Germinal center (tissue), 1 donor: ENCODE measurements at places on chromosomes 6 and 20.

- peak; percentile 74 for DNase-seq
These were observed at the start of gene TCF15 for GRCh38 chr20:610130-611046. TSS of gene TCF15 (minus strand) at chr20:610309. CDS start at chr20:610237, 72 bp downstream.

- no peak for DNase-seq
These were observed 722.2 kb upstream of the CHD6 start for GRCh38 chr20:42340368-42340767.

DNA sequence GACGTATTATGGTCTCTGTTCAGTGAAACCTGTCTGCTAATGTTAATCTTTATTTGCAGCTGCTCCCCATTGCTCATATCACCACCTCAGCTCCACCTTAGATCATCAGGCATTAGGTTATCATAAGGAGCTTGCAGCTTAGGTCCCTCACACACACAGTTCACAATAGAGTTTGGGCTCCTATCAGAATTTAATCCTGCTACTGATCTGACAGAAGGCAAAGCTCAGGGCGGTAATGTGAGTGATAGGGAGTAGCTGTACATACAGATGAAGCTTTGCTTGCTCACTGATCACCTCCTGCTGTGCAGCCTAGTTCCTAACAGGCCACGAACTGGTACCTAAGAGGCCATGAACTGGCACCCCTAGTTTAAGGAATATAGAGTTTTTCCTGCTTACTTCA, 989.7 kb downstream of the EYS start:
- no peak for DNase-seq

DNA sequence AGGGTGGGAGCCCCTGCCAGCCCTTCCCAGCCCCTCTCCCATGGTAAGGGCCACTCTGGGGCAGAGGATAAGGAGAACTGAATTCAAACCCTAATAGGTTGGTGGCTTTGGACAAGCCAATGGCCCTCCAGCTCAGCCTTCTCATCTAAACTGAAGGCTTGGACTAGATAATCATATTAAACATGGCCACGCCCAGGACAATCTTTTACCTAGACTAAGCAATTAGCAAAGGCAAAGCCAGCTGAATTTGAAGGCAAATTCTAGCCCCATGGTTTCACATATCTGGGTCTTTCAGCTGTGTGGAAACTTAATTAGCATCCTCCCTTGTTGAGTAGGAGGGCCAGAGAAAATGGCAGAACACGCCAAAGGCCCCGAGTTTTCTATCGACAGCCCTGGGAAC, 10.7 kb downstream of the SLC22A23 start:
- no peak for DNase-seq
